Ammon's horn (tissue), 1 donor: ENCODE measurements at places on chromosomes 1 and 21.

GRCh38 chr1:41664861-41665640 lies 180.6 kb upstream of the EDN2 start:
- no peak for DNase-seq

GRCh38 chr1:109996476-109996875 lies 11.9 kb downstream of the AHCYL1 start:
- no peak for DNase-seq

- DNase-seq = no peak
Measured at GRCh38 chr1:223720971-223721591, 8.7 kb downstream of the CAPN2 start.

- DNase-seq = no peak
Measured at GRCh38 chr1:153799016-153799415, 23.8 kb downstream of the SLC27A3 start.

- peak; percentile 88 for DNase-seq
Measured at GRCh38 chr1:112618721-112619517, at the start of gene ST7L. Gene ST7L, minus strand, starts transcription at chr1:112619141. Its CDS starts 28 bp downstream, at chr1:112619113.

DNA sequence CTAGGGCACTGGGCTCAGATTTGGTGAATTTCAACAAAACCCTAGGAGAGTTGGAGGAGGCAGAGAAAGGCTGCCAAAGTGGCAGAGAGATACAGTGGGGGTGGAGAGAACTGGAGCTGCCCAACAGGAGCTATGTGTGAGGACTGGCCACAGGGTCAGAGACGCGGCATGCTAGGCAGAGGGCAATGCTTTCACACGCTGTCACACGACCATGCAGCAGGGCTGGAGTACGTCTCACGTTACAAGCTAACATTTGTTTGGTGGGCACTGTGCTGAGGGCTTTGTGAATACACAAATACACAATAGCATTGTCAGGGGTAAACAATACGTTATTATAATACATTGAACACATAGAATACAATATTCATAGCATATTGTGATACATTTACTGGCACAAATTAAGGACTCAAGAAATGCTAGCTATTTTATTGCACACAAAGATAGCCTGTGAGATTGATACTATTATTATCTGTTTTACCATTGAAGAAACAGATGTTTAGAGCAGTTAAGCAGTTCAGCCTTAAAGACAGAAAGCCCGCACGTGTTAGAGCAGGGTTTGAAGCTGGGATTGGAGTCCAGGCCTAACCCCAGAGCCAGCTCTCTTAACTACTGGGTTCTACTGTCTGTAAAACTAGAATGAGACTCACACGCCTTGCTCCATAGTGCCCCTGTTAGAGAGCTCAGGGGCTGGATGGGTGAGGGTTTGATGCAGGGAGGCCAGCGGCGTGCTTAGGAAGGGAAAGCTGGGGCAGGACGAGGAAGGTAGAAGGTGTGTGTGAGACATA lies 4.5 kb downstream of the RAB7B start:
- peak; percentile 92 for DNase-seq

- no peak for DNase-seq
Measured at GRCh38 chr1:236948996-236949395, 55.2 kb downstream of the MT1HL1 start.

DNA sequence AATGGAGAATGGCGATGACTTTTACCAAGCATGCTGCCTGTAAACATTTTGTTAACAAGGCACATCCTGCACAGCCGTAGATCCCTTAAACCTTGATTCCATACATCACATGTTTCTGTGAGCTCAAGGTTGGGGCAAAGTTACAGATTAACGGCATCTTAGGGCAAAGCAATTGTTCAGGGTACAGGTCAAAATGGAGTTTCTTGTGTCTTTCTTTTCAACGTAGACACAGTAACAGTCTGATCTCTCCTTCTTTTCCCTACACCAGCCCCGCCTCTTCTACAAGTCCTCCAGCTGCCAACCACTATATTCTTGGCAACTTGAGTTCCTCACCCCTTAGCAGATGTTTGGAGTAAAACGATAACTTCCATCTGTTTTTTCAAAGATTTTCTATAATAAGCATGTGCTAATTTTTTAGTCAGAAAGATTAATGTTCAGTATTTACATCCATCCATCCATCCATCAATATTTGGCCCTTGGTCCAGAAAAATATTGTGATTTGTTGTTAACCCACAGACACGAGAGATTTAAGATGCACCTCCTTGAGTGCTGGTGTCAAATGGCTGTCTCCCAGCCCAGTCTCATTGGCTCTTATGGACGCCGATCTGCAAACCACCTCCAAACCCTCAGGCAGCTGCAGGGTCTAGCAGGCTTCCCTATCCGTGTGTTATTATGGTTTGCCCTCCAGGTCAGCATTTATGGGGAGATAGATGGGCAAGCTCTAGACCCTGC lies 3.8 kb downstream of the DNALI1 start:
- DNase-seq = no peak

- no peak for DNase-seq
Measured at GRCh38 chr21:16071761-16072160, 342.0 kb downstream of the USP25 start.

- no peak for DNase-seq
Measured at GRCh38 chr21:45313015-45313414, 25.3 kb upstream of the POFUT2 start.

- peak; percentile 77 for DNase-seq
Measured at GRCh38 chr1:227317523-227318015, 723 bp downstream of the CDC42BPA start.

DNA sequence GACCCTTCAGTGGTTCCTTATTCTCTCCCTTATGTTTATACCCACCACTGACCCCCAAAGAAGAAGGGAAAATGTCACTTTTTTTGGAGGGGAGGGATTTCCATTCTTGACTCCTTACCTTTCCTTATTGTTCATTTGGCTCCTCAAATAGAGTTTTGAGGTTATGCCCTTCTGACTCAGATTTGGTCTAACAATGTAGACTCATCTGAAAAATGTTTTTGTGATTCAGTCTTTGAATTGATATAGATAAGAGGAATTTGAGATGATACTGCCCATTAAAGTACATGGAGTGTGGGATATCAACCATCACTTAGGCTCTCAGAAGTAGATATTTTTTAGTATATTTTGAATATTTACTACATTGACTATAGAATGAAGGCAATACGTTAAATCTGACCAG lies 16.1 kb downstream of the USP1 start:
- no peak for DNase-seq

DNA sequence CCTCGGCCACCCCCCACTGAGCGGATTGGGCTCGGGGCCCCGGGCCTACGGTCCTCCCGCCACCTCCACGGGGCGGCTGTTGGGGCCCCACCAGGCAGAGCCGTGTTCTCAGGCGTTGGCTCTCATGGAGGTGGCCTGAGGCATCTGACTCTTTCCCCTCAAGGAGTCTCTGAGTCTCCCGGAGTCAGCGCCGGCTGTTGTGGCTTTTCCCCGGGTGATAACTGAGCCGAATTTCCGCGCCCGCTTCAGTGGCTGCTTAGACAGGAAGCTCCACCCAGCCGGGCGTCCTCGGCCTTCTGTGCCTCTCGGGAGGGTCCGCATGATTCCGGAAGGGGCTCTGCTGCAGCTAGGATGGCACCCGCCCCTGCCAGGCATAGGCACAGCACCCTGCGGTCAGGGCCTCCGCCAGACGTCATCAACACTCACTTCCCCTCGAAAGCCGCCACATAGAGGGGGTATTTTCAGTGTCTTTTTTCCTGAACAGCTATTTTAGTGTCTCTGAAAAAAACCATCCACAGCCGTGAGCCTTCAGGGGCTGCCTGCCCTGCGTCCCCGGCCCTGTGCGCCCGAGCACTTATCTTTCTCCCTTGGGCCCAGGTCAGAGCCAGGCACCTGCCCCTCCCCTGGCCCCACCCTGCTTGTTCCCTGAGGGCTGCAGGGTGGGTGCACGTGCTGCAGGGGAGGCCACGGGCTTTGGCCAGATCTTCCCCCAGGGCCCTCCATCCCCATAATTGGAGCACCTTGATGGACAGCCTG lies 72.9 kb downstream of the SKI start:
- peak; percentile 70 for DNase-seq

GRCh38 chr1:84141182-84142003 lies 2.7 kb upstream of the PRKACB start:
- no peak for DNase-seq

DNA sequence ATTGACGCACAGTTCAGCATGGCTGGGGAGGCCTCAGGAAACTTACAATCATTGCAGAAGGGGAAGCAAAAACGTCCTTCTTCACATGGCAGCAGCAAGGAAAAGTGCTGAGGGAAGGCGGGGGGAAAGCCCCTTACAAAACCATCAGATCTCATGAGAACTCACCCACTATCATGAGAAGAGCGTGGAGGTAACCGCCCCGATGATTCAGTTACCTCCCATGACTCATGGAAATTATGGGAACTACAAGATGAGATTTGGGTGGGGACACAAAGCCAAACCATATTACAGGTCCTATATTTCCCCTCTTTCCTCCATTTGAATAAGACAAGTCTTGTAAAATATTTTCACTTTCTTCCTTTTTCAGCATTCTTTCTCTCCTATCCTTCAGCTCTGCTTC lies 7.7 kb upstream of the TTLL7 start:
- DNase-seq = no peak

DNA sequence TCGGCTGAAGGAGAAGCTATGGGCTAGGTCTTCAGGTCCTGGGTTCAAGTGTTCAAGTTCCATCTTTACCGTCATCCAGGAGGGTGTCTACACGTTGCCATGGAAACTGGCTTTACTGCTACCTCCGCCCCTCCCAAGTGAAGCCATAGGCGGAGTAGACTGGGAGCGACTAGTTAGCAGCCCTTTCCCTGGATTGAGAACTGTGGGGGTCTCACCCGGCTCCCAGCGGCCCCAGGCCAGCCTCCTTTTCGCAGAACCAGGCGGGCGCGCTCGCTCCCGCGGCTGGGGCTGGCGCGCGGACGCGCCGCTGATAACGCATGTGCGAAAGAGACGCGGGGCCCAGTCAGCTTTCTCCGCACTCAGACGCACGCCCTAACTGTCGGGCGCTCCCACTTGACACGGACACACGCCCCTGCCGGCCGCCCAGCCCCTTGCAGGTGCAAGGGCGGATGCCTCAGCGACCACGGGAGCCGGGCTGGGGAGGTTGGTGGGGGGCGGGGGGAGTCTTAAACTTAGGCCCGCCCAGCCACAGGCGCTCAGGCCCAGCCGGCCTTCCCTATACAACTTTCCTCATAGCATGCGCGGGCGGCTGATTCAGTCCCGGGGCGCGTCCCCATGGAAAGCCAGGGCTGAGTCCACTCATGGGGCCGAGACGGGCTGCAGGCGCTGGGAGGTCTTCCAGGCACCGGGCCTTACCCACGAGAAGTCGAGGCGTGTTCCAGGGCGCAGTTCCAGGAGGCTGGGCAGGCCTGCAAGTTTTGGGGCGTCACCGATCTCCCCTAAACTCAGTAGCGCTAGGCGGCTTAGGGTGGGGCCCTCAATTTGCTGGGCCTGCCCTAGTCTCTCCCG lies 7.4 kb downstream of the EFNA4 start:
- peak; percentile 65 for DNase-seq

- DNase-seq = peak; percentile 54
Measured at GRCh38 chr1:158087320-158087927, 93.3 kb upstream of the CD1D start.

- DNase-seq = no peak
Measured at GRCh38 chr1:234530672-234531071, 51.7 kb upstream of the TARBP1 start.

DNA sequence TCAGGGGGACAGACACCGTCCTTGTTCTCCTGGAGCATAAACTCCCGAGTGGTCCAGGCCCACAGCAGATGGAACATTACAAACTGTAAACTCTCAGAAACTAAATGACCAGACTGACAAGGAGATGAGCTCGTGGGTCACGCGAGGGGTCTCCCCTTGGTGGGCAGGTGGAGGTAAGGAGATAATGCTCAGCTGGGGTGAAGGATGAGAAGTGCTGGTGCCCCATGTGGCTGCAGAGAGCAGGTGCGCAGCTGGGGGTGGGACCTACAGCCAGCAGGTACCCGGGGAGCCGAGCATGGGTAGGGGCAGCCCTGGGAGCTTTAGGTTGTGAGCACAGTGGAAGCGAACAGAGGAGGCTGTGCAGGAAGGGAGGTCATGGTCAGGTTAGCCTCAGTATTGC lies 40.1 kb downstream of the AJAP1 start:
- no peak for DNase-seq

DNA sequence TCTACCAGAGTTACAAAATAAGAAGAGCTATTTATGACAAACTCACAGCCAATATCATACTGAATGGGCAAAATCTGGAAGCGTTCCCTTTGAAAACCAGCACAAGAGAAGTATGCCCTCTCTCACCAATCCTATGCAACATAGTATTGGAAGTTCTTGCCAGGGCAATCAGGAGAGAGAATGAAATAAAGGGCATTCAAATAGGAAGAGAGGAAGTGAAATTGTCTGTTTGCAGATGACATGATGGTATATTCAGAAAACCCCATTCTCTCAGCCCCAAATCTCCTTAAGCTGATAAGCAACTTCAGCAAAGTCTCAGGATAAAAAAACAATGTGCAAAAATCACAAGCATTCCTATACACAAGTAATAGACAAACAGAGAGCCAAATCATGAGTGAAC lies 1169.5 kb downstream of the AMY1C start:
- no peak for DNase-seq

DNA sequence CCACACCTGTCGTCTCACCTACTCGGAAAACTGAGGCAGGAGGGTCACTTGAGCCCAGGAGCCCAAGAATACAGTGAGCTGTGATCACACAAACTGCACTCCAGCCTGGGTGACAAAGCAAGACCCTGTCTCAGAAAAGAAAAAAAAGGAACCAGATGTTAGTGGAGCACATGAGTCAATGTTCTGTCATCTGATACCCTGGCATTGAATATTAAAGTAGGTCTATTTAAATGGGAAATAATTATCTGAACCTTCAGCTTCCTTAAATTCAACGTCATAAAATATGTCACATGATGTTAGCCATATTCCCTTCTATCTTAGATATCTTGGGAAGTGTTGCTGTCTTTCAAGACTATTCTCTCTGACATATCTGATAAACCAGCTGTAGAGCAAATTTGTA lies 47.3 kb downstream of the NCAM2 start:
- no peak for DNase-seq

- DNase-seq = no peak
Measured at GRCh38 chr1:237786066-237786719, 104.5 kb downstream of the ZP4 start.

DNA sequence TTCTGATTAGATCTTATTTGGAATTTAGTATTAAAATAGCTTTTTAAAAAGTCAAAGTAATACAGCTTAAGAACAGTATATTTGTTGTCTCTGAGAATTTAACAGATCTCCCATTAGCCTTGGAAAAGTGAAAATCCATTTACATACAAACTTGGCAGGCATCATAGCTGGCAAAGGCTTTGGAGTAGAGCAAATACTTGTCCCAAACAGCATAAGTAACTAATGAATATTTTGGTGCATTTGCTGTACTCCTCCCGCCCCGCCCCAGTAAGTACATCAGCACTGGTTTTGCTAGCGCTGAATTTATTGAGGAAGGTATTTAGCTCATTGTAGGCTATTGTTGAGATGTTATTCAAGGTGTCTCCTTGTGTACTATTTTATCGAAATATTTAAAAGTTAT lies 417.7 kb upstream of the KAZN start:
- peak; percentile 5 for DNase-seq
